ENCODE measurements at places on chromosomes 4 and X.

DNA sequence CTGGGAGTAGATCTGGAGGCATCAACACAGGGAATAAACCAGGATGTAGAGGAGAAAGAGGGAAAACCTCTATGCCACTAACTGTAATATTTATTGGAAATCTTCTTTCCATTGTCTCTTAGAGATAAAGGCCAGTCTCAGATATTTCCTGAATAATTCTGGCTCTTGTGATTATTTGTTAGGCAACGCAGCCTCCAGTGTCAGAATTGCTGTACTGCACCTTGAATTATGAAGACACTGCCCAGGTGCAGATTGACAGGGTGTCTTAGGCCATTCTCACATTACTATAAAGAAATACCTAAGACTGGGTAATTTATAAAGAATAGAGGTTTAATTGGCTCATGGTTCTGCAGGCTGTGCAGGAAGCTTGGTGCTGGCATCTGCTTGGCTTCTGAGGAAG lies 100.7 kb upstream of the ZDHHC15 start:
- no peak for DNase-seq

GRCh38 chrX:23623797-23624196 lies 43.5 kb upstream of the PRDX4 start:
- DNase-seq, result no peak

DNA sequence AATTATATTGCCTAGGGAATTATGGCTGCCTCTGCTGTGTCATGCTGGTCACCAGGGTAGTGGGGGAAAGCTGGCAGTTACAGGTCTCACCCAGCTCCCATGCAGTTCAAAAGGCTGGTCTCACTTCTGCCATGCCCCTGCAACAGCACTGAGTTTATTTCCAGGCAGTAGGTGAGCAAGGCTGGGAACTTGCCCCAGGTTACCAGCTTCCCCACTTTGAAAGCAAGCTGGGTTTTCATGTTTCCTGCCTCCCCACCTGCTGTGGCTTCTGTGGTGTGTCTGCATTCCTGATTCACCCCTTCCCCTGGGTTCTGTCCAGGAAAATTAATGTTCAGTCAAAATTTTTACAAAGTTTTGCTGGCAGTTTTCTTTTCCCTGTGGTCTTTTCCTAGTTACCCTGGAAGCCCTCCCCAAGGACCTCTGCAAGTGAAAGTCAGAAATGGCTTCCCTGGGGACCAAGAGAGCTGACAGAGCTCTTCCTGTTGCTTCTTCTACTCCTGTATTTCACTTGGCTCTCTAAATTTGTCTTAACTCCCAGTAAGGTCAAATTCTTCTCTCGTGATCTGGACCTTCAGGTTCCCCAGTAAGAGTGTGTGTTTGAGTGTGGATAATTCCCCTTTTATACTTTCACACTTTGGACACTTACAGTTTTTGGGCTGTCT lies 58.5 kb upstream of the AGTR2 start:
- DNase-seq, result no peak

GRCh38 chrX:69523314-69523713 lies 19.2 kb downstream of the NALF2 start:
- no peak for DNase-seq

GRCh38 chr4:25949994-25950393 lies 36.0 kb downstream of the SMIM20 start:
- no peak for DNase-seq

- DNase-seq, result no peak
Observed at GRCh38 chr4:139223682-139224317, 46.8 kb upstream of the ELF2 start.

DNA sequence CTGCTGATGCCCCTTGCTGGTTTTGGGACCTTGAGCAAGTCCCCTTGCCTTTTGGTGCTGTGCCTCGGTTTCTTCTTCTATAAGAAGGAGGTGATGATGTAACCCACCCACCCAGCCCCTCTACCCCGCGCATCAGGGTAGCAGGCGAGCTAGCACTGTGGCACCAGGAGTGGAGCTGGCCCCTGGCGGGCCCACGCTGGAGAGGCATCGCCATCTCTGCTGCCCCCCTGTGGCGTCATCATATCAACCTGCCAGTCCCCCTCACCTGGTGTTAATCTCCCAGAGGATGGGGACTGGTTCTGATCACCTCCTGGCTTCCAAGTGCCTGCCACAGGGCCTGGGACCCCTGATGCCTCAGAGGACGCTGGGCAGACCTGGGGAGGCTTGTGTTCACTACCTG lies 6.3 kb upstream of the SORCS2 start:
- DNase-seq, result no peak

- DNase-seq, result no peak
Observed at GRCh38 chrX:151875270-151876026, 37.2 kb upstream of the MAGEA4 start.

DNA sequence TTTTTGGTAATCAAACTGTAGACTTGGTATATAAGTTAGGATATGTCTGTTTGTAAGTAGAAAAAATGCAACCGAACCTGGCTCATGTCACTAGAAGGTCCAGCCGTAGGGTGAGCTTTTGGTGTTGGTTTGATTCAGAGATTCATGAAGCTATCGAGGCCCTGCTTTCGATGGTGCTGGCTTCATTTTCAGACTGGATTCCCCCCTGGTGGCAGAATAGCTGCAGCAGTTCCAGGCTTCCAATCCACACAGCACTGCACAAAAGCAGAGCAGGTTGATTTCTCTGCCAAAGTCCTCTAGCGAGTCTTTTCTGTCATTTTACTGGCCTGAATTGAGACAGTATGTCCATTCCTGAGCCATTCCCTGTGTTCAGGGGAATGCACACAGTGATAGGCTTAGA lies 33.1 kb downstream of the PDK3 start:
- DNase-seq, result peak; percentile 17

DNA sequence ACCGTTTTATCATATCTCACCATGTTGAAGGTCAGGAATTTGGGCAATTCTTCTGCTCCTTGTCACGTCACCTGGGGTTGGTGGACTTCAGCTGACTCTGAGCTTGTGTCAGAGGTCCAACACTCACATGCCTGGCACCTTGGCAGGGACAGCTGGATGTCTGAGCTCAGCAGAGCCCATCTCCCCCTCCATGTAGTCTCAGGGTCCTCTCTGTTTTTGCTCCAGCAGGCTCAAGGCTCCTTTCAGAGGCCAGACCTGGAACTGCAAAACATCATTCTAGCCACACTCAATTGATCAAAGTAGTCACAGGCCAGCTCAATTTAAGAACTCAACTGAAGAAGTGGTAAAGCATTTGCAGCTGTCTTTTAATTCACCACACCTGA lies 45.4 kb downstream of the EDNRA start:
- DNase-seq, result no peak

- no peak for DNase-seq
Observed at GRCh38 chr4:8188743-8189550, 10.1 kb upstream of the SH3TC1 start.

GRCh38 chr4:149980941-149981340 lies 97.3 kb upstream of the DCLK2 start:
- DNase-seq, result peak; percentile 29

- DNase-seq, result no peak
Observed at GRCh38 chr4:8494983-8495548, 54.5 kb downstream of the TRMT44 start.

DNA sequence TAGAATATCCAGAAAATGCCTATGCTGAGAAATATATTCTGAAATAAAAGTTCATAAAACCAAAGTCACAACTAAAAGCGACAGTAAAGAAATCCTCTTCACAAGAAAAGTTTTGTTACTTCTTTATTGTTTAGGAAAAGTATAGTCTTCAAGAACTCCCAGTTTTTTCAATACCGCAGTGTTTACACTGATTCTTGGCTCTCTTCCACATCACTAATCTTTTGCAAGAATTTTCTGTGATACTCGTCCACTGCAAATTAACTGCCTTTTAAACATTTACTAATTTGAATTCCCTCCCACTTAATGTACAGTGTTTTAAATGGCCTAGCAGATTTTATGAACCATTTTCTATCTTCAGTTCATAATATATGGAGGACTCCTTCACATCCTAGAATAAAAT lies 65.1 kb downstream of the HPGDS start:
- no peak for DNase-seq

GRCh38 chr4:84389406-84389805 lies 109.7 kb downstream of the NKX6-1 start:
- no peak for DNase-seq

DNA sequence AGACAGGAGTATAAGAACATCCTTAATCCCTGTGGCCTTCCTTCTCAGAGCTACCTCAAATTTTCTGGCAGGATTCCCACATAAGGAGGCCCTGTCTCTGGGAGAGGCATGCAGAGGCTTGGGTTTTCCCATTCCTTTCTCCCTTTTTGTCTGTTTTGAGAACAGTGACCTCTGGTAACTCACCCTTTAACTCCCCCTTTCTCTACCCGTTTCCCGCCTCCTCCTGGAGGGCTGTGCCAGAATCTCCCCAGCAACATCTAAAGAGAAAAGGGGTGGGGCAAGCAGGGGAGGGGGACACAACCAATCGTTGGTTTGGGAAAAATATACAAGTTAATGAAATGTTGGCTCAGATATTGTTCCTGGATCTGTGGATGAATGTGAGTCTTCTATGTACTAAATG lies 303.7 kb upstream of the IRS4 start:
- DNase-seq, result no peak

GRCh38 chr4:101411926-101412325 lies 64.6 kb upstream of the PPP3CA start:
- no peak for DNase-seq

DNA sequence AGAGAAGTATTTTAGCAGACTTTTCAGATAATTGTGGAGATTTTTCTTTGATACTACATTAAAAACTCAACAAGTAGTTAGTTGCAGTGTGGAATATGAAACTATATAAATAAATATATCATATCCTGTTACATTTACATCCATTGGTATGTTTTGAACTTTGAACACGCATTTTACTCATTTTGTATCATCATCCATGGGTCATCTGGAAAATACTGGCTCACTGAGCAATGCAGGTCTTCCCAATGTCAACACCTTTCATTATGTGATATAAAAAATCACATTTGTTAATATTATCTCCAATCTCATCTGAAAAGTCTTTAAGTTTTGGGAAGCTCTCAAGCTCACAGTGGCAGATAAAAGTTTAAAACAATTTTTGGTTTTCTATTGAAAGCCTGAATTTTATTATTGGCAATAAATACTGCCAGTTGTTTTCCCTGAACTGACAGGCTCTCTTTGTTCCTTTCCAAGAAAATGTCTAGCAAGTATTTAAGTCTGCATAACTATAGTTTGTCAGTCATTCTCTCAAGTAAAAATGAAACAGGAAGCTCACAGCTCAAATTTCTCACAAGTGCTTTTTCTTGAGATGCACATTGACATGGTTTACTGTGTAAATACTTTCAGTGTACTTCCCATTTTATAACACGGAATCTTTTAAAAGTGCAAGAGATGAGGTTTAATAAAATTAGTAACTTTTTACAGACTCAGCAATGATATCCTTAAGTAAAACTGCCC lies 183.5 kb upstream of the GPC4 start:
- DNase-seq, result no peak

GRCh38 chr4:138901177-138901576 lies 114.4 kb upstream of the NOCT start:
- DNase-seq, result no peak

DNA sequence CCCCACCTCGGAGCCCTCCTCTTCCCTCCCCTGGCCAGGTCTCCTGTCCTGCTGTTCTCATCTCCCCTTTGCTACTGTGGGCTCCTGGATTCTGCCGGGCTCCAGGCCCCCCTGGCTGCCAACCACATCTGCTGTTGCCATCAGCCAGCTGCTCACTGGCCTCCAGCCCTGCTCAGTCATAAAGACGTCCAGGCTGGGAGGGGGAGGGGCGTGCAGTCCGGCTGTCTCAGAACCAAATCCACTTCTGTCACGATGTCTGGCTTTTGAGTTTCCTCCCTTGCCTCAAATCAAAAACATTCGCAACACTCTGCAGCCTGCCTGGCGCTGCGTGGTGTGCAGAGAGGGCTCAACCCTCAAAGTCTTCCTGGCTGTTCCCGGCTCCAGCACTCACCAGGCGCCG lies 7.1 kb downstream of the RASL11B start:
- DNase-seq, result no peak

GRCh38 chr4:40486534-40486933 lies 143.1 kb downstream of the RBM47 start:
- DNase-seq, result no peak

DNA sequence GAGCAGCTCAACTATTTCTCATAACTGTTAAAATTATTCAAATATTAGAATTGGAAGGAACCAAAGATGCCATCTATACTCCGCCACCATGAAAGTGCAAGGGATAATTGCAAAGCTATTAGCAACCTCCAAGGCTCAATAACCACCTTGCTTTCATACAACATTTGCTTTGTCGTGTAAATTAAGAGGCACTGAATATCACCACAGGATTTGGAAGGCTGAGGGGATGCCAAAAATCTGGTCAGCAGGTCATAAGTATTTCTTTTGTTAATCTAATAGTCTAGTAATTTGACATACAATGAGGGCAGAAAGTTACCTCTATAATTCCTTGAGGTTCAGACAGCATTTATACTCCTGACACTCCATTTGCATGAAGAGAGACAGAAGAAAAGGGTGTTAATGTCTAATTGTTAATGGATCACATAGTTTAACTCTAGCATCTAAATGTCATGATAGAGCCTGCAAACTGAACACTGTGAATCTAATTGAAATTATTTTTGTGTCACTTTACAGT lies 200.9 kb upstream of the DIAPH2 start:
- no peak for DNase-seq

DNA sequence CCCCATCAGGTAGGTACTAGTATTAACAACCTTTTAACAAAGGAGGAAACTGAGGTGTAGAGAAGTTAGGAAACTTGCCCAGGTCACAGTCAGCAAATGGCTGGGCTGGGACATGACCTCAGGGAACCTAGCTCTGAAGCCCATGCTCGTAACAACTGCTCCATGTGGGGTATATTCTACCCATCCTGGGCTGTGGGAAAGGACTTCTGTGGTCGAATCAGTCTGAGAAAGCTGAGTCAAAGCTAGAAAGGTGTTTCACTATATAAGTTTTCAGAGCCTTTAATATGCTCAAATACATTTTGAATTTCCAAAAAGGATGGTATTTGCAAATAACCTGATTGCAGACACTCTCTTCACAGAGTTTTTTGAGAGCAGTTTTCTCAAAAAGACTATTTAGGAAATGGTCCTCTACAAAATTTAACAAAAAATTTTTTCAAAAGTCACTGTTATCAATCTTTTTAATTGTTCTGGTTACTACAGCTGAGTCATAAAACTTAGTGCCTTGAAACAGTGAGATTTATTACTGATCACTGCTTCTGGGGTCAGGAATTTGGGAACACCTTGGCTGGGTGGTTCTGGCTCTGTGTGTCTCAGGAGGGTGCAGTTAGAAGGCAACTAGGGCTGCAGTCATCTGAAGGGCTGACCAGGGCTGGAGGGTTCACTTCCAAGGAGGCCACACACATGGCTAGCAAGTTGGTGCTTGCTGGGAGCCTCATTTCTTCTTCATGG lies 53.6 kb downstream of the NSG1 start:
- no peak for DNase-seq

GRCh38 chr4:2888886-2889285 lies 45.2 kb downstream of the ADD1 start:
- DNase-seq, result no peak

- DNase-seq, result no peak
Observed at GRCh38 chrX:14899607-14900006, 26.4 kb downstream of the MOSPD2 start.
